ENCODE measurements at places on chromosomes 5 and 9.

GRCh38 chr5:57503433-57503832 lies 20.8 kb upstream of the ACTBL2 start:
- DNase-seq = no peak

- peak; percentile 39 for DNase-seq
Measured at GRCh38 chr9:129487658-129488483, 133.0 kb downstream of the C9orf50 start.

DNA sequence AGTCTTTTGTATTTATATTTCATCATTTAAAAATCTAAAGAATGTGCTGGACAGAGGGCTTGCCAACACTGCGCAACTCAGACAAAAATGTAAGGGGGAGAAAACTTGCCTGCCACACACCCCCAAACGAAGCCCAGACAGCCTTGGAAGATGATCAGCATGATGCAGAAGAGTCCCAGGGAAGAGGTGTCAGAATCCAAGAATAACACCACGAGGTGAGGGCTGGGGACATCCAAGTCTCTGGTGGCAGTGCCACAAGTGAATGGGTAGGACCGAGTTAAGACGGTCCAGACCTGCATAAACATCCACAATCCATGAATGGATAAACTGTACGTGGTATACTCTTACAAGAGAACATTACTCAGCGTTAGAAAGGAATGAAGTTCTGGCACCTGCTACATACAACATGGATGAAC lies 10.4 kb downstream of the EPB41L4B start:
- DNase-seq = no peak

- DNase-seq = no peak
Measured at GRCh38 chr5:74952406-74952805, 86.2 kb upstream of the FAM169A start.
